CD14-positive monocyte (primary cell): ENCODE measurements at places on chromosomes 4 and X. TPM values are rescaled to one million over a fixed set of nuclear protein-coding genes. Genes with fewer than 3 reads are reported as not detected.

The HELT gene
- not detected for polyA plus RNA-seq

DNA sequence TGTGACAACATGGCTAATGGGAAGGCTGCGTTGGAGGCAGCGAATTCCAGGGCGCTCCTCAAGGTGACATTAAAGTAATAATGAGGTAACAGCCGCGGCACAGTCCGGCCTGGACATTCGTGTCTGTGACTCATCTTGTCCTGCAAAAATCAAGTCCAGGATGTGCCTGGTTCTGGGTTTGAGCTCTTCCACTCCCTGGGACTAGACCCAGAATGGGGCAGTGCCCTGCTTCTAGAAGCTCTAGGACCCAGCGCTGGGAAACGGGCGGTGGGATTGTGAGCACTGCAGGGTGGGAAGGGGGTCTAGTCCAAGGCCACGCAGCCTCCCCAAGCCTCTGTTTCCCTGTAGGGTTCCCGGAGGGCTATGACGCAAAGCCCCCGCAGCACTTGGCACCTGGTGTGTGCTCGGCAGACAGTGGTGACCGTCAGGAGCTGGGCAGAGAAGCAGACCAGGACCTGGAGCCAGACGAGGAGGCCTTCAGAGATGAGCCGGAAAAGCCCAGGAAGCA, 34.9 kb downstream of the HMX1 start:
- H3K4me3 ChIP-seq: no peak overlapping the region
- H3K27ac ChIP-seq: no peak overlapping the region
- no peaks in the 10 kb centered on the region for H3K27me3 ChIP-seq

The PIR gene
- not detected for polyA plus RNA-seq

The GIMD1 gene
- not detected in 2 replicates for polyA plus RNA-seq

- no peaks in the 10 kb centered on the region for H3K27me3 ChIP-seq
- H3K36me3 ChIP-seq: peaks cover 4% of the 10 kb centered on the region
- no peak for DNase-seq
- H3K4me1 ChIP-seq: peaks cover 6% of the 10 kb centered on the region
Measured at GRCh38 chr4:10055871-10056270, 34.6 kb upstream of the SLC2A9 start.

DNA sequence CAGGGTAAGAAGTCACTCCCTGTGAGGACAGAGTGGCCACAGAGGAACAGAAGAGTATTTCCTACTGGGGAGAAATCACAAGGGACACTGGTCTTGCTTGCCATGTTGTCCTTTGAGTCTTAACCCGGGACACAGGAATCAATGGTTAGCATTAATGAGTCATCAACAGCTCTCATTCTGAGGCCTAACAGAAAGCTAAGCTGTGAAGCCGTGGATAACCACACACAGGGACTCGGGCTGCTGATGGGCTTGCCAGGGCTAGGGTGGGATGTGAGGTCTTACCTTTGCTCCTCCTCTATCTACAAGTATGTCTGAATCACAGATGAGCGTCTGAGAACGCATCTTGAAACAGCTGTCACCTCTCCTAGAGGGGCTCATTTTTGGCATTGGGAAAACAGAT, 22.2 kb downstream of the HELT start:
- H3K4me1 ChIP-seq: peaks cover 6% of the 10 kb centered on the region
- peaks cover 4% of the 10 kb centered on the region for H3K27me3 ChIP-seq
- no peaks in the 10 kb centered on the region for H3K36me3 ChIP-seq
- H3K27ac ChIP-seq: no peak overlapping the region
- H3K4me3 ChIP-seq: no peak overlapping the region
